ENCODE measurements at places on chromosomes 5 and 9.
A peak's percentile ranks its signal among the peaks of the same experiment; 100 is the strongest.

DNA sequence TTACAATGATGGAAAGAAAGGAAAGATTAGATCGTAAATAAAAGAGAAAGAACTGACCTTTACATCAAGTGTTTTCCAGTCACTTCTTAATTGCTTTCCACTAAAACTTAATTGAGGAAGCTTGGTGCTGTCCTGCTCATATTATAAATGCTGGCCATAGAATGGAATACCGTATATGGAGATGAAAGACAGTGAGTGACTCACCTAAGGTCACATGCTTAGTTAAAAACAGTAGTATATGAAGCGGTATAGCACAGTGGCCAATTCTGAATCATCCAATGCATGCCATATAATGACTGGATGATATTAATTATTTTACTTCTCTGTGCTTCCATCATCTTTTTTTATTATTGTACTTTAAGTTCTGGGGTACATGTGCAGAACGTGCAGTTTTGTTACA, 482.4 kb upstream of the SGCD start:
- no peak for DNase-seq

GRCh38 chr9:38063363-38063707, 5.7 kb downstream of the SHB start:
- DNase-seq, result no peak

DNA sequence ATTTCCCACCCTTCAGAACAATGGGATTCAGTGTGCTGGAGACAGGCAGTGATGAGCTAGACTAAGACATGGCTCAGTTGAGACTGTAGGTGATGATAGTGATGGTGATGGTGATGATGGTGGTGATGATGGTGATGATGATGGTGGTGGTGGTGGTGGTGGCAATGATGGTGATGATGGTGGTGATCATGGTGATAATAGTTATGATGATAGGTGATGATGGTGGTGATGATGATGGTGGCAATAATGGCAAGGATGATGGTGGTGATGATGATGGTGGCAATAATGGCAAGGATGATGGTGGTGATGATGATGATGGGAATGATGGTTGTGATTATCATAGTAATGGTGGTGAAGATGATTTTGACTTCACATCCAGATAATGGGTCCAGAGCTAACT, 176.7 kb downstream of the NXNL2 start:
- DNase-seq, result no peak

DNA sequence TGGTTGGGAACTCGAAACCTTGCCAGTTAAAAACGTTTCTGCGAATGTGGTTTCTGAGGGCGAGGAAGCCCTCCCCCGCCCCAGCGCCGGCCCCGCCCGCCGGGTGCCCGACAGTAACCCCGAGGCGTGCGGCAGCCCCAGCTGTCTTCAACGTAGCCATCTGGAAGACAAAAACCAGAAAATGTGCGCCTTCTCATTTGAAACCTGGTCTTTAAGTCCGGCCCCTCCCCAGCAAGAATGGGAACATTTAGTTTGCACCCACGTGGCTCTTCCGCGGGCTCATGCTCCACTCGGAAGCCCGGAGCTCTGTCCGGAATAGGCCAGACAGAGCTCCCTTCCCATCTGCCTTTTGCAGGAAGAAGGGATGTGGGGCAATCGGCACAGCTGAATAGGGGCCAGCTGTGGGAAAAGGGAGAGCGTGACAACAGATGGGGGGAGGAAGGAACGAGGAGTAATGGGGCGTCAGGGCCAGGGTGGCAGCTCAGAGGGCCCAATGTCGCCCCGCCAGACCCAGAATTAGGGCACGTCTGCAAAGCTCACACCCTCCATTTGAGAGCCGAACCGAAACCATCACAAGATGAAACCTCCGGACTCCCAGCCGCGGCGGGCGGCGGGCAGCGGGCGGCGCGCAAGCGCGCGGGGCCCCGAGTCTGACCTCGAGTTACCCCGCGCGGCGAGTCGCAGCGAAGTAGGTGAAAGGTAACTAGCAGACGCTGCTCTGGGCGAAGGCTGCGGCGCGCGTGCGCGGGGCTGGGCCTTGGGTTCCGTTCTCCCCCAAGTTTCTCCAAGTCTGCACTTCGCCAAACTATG, 63.4 kb upstream of the ABCA1 start:
- DNase-seq, result no peak

DNA sequence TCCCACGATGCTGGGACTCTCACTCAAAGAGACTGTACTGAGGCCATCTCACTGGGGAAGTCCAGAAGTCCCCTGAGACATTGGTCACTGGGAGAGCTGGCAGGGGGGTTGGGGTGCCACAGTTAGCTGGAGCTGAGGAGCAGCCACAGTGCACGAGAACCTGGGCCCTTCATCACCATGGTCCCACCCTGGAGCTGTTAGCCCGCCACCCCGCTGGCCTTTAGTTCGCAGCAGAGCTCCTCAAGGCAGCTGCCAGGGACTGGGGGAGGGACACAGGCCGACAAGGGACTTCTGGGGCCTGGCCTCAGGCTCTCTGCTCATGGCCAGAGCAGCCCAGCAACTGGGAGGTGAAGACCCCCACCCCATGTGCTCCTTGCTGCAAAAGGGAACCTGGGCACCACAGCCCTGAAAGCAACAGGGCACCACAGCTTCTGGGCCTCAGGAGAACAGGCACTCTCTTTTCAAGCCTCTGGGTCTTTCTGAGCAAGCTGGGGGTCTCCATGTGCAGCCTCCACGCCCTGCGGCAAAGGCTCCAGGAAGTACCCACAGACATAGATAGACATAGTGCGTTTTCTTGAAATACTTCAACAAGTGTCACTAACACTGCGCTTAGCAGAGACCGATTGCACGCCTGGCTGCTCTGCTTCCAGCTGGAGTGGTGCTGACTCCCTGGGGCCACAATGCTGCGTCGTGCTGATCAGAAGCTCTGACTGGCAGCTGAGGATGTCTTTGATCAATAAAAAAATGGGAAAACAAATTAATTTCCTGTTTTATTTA, 46.0 kb downstream of the VAV2 start:
- DNase-seq, result no peak

GRCh38 chr9:100401042-100401441, 25.9 kb upstream of the MSANTD3 start:
- no peak for DNase-seq

- DNase-seq, result no peak
Measured at GRCh38 chr9:23413541-23413940, 412.5 kb downstream of the ELAVL2 start.

- DNase-seq, result no peak
Measured at GRCh38 chr9:135009794-135010585, 77.5 kb upstream of the OLFM1 start.

DNA sequence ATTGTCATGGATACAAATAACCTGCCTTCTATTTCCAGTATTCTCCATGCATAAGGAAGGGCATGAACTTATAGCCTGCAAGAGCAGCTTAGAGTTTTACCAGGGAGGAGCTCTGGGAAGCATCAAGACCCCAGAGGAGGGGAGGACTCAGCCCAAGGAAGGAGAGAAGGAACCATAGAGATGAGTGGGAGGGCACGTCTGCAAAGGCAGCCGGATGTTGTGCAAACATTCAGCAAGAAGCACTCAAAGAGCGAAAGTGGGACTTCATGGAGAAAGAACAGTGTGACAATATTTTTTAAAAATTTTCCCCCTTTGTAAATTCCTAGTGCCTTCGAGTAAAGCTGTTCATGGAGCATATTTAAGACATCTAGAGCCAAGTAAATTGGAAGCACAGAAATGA, 270.1 kb upstream of the PTGER4 start:
- DNase-seq, result no peak

- DNase-seq, result peak; percentile 35
Measured at GRCh38 chr5:15683332-15683731, 183.4 kb downstream of the FBXL7 start.

DNA sequence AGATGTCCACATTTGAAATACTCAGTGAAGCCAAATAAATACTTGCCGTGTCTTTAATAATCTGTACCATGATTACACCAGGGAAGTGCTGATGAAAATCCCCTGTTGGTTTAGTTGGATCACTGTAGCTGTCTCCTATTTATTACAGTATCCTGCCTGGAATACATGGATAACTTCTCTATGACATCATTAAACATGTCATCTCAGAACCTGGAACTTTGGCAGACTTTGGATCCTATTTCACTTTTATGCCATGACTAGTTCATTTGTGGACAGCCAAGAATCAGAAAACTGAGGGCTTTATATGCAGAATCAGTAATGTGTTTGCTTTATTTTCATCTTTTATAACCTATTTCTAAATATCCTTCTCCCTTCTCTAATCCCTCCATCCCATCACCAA, at the start of gene TXNDC8:
Gene TXNDC8, minus strand, starts transcription at position 137 of the 400 bp plus-strand sequence.
- DNase-seq, result no peak

- DNase-seq, result no peak
Measured at GRCh38 chr5:17907094-17907493, 272.8 kb downstream of the TAF11L14 start.

DNA sequence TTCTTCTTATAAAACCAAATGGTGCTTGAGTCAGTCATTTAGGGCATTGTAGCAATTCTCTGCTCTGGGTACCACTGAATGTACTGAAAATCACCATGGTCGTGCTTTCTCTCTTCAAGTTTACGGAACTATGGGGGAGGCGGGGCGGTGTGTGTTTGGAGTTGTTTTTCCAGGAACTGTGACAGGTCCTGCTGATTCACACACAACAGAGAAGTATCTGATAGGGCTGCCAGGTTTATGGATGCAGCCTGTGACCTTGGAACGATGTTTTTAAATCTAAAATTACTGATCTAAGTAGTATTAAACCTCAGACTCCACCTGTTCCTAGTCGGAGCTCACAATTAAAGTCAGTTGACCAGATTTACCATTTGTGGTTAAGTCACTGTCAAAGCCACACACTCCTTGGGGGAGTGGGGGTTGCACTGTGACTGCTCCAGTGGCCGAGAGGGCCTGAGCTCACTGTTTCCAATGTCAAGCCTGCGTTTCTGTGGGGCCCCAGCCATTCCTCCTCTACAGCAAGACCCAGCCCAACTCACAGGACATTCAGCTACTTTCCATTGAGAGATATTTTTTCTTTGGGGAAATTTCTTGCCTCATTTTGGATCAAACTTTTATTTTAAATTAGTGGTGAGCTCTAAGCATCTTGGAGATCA, 44.4 kb downstream of the GADD45G start:
- DNase-seq, result no peak

- DNase-seq, result no peak
Measured at GRCh38 chr5:149886060-149886459, 58.5 kb downstream of the PDE6A start.

DNA sequence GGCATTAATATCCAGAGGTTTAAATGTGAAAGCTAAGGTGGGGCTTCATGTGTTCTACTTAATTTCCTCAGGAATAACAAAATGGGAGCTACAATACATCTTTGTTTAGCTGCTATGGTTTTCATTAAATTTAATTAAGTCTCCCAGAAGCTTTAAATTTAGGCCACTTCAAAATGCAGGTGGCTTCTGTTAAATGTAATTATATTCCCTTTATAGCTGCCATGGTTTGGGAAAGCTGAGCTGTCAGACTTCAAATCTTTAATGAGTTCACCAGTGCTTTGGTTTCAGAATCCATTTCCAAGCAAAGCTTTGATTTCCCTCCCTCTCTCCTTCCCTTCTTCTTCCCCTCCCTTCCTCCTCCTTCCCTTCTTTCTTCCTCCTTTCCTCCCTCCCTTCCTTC, 58.4 kb upstream of the FAM170A start:
- no peak for DNase-seq

Data from iPS DF 19.7 (cell line).